A549 treated with DMSO at 1 μM for 4 hours (cell line): ENCODE measurements at places on chromosomes 2 and 18. TPM values are rescaled to one million over a fixed set of nuclear protein-coding genes. Genes with fewer than 3 reads are reported as not detected.

PROC gene
- total RNA-seq = 2.9 to 4.5 TPM (median 3.3 TPM) in 5 replicates

GPR155 gene
- total RNA-seq = 0.28 to 0.69 TPM (median 0.39 TPM) in 5 replicates

EMILIN2 gene
- total RNA-seq = 8.7 to 13.8 TPM (median 12.0 TPM) in 5 replicates

METTL8 gene
- total RNA-seq = 23.9 to 35.3 TPM (median 30.8 TPM) in 5 replicates

TRIM43 gene
- 0.05 TPM in 1 of 5 replicates, not detected in the others for total RNA-seq

EPHA4 gene
- total RNA-seq = 0.37 to 1.2 TPM (median 0.72 TPM) in 5 replicates

ELOA2 gene
- total RNA-seq = not detected in 5 replicates

CXCR1 gene
- total RNA-seq = not detected in 5 replicates

G6PC2 gene
- not detected in 5 replicates for total RNA-seq

CSRNP3 gene
- total RNA-seq = not detected in 5 replicates

ABCG5 gene
- not detected in 5 replicates for total RNA-seq

POU3F3 gene
- 0.03 to 0.05 TPM in 2 of 5 replicates, not detected in the others for total RNA-seq

NAT8 gene
- not detected in 5 replicates for total RNA-seq

IL18R1 gene
- total RNA-seq = 0.47 to 1.4 TPM (median 0.95 TPM) in 5 replicates

UBE2F gene
- total RNA-seq = 44.6 to 54.7 TPM (median 49.8 TPM) in 5 replicates

ONECUT2 gene
- 0.31 to 0.63 TPM (median 0.57 TPM) in 5 replicates for total RNA-seq

SP140 gene
- total RNA-seq = 0.16 to 0.24 TPM (median 0.19 TPM) in 4 of 5 replicates, not detected in the other

PJVK gene
- total RNA-seq = 0.72 to 1.9 TPM (median 1.6 TPM) in 5 replicates

KCNJ3 gene
- not detected in 5 replicates for total RNA-seq

RAD51AP2 gene
- not detected in 5 replicates for total RNA-seq

IRS1 gene
- total RNA-seq = 15.7 to 22.0 TPM (median 17.6 TPM) in 5 replicates

IER3IP1 gene
- total RNA-seq = 15.5 to 30.8 TPM (median 18.7 TPM) in 5 replicates

ZAP70 gene
- 0.05 to 0.10 TPM in 2 of 5 replicates, not detected in the others for total RNA-seq

RFX8 gene
- not detected in 5 replicates for total RNA-seq

LOXL3 gene
- total RNA-seq = 0.25 to 0.55 TPM (median 0.40 TPM) in 5 replicates

OTOF gene
- 0.03 to 0.11 TPM (median 0.09 TPM) in 5 replicates for total RNA-seq

SRD5A2 gene
- 0.02 to 0.04 TPM (median 0.03 TPM) in 4 of 5 replicates, not detected in the other for total RNA-seq

TEX44 gene
- total RNA-seq = not detected in 5 replicates

HSPE1 gene
- total RNA-seq = 466 to 796 TPM (median 530 TPM) in 5 replicates

CAPG gene
- 87.2 to 106 TPM (median 91.7 TPM) in 5 replicates for total RNA-seq

EPB41L3 gene
- total RNA-seq = 0.09 to 0.32 TPM (median 0.16 TPM) in 5 replicates

SLC9A4 gene
- total RNA-seq = not detected in 5 replicates
